ENCODE measurements at places on chromosomes 4 and X.

DNA sequence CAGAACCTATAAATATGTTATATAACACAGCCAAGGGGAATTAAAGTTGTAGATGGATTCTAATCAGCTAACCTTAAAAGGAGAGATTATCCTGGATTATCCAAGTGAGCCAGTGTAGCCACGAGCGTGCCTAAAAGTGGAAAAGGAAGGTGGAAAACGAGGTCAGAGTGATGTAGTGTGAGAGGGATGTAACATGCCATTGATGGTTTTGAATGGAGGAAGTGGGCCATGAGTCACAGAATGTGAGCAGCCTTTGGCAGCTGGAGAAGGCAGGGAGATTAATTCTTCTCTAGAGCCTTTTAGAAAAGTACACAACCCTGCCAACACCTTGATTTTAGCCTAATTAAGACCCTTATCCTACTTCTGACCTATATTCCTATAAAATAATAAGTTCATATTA lies 149.1 kb downstream of the SLC39A8 start:
- no peak for DNase-seq

DNA sequence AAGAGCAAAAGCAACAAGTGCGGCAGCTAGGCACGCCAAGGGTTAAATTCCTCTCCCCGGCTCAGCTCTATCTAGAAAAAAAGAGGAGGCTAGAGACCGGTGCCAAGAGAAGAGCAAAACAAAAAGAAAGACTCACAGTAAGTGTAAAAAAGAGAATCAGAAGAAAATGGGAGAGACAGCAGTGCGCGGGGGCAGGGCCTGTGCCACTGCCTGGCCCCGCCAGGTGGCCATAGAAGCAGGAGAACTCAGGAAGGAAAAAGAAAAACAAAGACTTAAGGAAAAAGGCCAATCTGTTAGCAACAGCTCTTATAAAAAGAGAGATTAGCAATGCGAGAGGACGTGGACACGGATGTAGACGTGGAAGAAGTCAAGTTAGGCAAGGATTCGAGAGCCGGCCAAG lies 3.2 kb downstream of the ACOX3 start:
- no peak for DNase-seq

GRCh38 chr4:8829584-8829983 lies 42.1 kb downstream of the HMX1 start:
- DNase-seq, result no peak

DNA sequence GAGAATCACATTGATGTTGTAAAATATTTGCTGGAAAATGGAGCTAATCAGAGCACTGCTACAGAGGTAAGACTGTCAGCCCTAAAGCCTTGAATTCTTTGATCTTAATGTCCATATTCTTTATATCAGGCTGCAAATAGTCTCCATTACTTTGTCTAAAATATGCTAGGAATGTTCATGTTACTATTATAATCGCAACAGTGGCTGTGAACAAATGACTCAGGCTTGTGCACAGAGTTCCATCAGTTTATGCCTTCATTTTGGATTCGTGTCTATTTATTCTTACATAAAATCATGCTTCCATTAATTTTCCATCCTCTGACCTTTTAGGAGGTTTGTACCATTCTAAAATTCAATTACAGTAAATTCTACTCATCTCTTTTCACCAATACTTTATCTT lies 182.7 kb downstream of the ANK2 start:
- no peak for DNase-seq

GRCh38 chr4:101958547-101958946 lies 168.0 kb downstream of the BANK1 start:
- no peak for DNase-seq

Data from sciatic nerve (tissue), 2 donors.